Bronchial epithelial cell (primary cell): ENCODE measurements at places on chromosomes 3 and 15. TPM values are rescaled to one million over a fixed set of nuclear protein-coding genes. Genes with fewer than 3 reads are reported as not detected.

UBAP1L gene
- total RNA-seq = 1.3 and 2.0 TPM in 2 replicates

TTLL13 gene
- total RNA-seq = under 0.01 TPM in 2 replicates

ALDH1A2 gene
- 0.79 and 1.9 TPM in 2 replicates for total RNA-seq

GRK7 gene
- total RNA-seq = 0.13 TPM in 1 of 2 replicates, not detected in the other

BFSP2 gene
- not detected in 2 replicates for total RNA-seq

SAMD7 gene
- total RNA-seq = not detected in 2 replicates

CASR gene
- total RNA-seq = not detected in 2 replicates

BCHE gene
- 0.26 and 0.51 TPM in 2 replicates for total RNA-seq

NUTM1 gene
- total RNA-seq = not detected in 2 replicates

NR1I2 gene
- not detected in 2 replicates for total RNA-seq

CHL1 gene
- 0.26 TPM in 2 replicates for total RNA-seq

ITIH4 gene
- total RNA-seq = 0.26 and 1.8 TPM in 2 replicates

SAMMSON gene
- total RNA-seq = not detected in 2 replicates

SGO1 gene
- total RNA-seq = under 0.01 and 0.26 TPM in 2 replicates

LYZL4 gene
- total RNA-seq = not detected in 2 replicates

MOBP gene
- total RNA-seq = not detected in 2 replicates

UCN2 gene
- 9.6 and 12.9 TPM in 2 replicates for total RNA-seq

TAMM41 gene
- 3.9 and 4.1 TPM in 2 replicates for total RNA-seq

SYNPR gene
- total RNA-seq = not detected in 2 replicates

C3orf80 gene
- 0.13 TPM in 1 of 2 replicates, not detected in the other for total RNA-seq

PLA2G4F gene
- 1.6 and 10.2 TPM in 2 replicates for total RNA-seq

IMPG2 gene
- total RNA-seq = under 0.01 and 0.13 TPM in 2 replicates

GDPGP1 gene
- total RNA-seq = 2.0 and 2.9 TPM in 2 replicates

ZNF385D gene
- total RNA-seq = under 0.01 TPM in 1 of 2 replicates, not detected in the other

GABRR3 gene
- total RNA-seq = not detected in 2 replicates

RARB gene
- 0.13 and 0.26 TPM in 2 replicates for total RNA-seq

CSTA gene
- total RNA-seq = 107 and 652 TPM in 2 replicates

SRPRB gene
- total RNA-seq = 81.7 and 111 TPM in 2 replicates

ADAMTSL3 gene
- 0.79 and 1.2 TPM in 2 replicates for total RNA-seq

CD80 gene
- not detected in 2 replicates for total RNA-seq

PPP2R3A gene
- total RNA-seq = 4.2 and 6.1 TPM in 2 replicates

DUSP7 gene
- total RNA-seq = 38.2 and 42.4 TPM in 2 replicates

PAQR9 gene
- total RNA-seq = not detected in 2 replicates

EPHA6 gene
- total RNA-seq = 0.26 and 0.64 TPM in 2 replicates

RAD18 gene
- total RNA-seq = 3.9 and 5.0 TPM in 2 replicates

P2RY13 gene
- total RNA-seq = not detected in 2 replicates

NOX5 gene
- total RNA-seq = under 0.01 TPM in 1 of 2 replicates, not detected in the other

SLC7A14 gene
- total RNA-seq = under 0.01 TPM in 1 of 2 replicates, not detected in the other

ALG1L2 gene
- total RNA-seq = not detected in 2 replicates

NANOGP8 gene
- not detected in 2 replicates for total RNA-seq

XCR1 gene
- under 0.01 TPM in 1 of 2 replicates, not detected in the other for total RNA-seq

GNAT1 gene
- 0.26 TPM in 1 of 2 replicates, not detected in the other for total RNA-seq

ARHGEF3 gene
- total RNA-seq = 11.9 and 12.1 TPM in 2 replicates

CLRN1 gene
- total RNA-seq = not detected in 2 replicates

ALPK3 gene
- total RNA-seq = 0.26 TPM in 2 replicates

EFHB gene
- 0.13 and 0.26 TPM in 2 replicates for total RNA-seq

PLSCR2 gene
- 0.26 TPM in 1 of 2 replicates, not detected in the other for total RNA-seq

ENTPD3 gene
- 8.4 and 18.1 TPM in 2 replicates for total RNA-seq

TPRG1 gene
- 1.6 and 2.4 TPM in 2 replicates for total RNA-seq

CCR1 gene
- not detected in 2 replicates for total RNA-seq

ZNF662 gene
- total RNA-seq = 1.0 and 1.3 TPM in 2 replicates

ADCY5 gene
- not detected in 2 replicates for total RNA-seq

SPINK8 gene
- not detected in 2 replicates for total RNA-seq

FOXL2NB gene
- total RNA-seq = under 0.01 and 0.13 TPM in 2 replicates

MME gene
- 16.9 and 25.3 TPM in 2 replicates for total RNA-seq

ECT2 gene
- 9.0 and 11.4 TPM in 2 replicates for total RNA-seq

GOLGA6B gene
- total RNA-seq = not detected in 2 replicates

TNFSF10 gene
- 15.5 and 24.6 TPM in 2 replicates for total RNA-seq

FMN1 gene
- total RNA-seq = 1.6 and 2.2 TPM in 2 replicates
